ENCODE measurements at places on chromosomes 2 and 18.

DNA sequence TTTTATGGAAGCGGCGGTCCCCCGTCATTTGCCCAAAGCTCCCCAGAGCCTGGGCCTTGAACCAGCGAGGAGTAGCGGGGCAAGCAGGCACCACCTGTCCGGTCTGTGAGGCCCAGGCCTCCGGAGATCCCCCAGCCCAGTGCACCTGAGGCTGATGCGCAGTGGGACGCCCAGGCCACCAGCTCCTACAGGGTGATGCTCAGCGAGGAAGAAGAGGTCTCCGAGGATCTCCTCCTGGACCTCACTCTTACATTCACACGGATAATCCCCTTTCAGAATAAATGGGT is 220.2 kb downstream of the NDUFA10 start:
- no peak for DNase-seq

- DNase-seq = peak; percentile 72
Observed at GRCh38 chr2:128473175-128474035, 154.7 kb upstream of the HS6ST1 start.

GRCh38 chr2:208488686-208489564 is 82.3 kb downstream of the PTH2R start:
- no peak for DNase-seq

DNA sequence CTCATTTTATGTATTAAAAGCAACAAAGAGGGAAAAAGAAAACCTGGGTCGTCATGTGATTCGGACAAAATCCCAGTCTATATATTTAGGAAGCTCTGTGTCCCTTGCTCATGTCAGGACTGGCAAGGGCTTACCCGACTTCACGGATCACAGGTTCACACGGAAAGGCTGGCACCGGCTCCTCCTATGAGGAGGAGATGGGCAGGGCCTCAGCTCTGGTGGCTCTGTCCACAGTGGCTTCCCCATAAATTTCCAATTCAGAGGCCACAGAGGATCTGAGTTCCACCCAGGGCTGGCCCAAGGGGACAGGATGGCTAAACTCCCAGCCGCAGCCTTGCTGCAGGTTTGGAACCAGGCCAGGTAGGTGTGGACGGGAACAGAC is 186.8 kb downstream of the BCL2 start:
- DNase-seq = no peak

GRCh38 chr2:178221556-178221955 is 27.2 kb downstream of the OSBPL6 start:
- no peak for DNase-seq

DNA sequence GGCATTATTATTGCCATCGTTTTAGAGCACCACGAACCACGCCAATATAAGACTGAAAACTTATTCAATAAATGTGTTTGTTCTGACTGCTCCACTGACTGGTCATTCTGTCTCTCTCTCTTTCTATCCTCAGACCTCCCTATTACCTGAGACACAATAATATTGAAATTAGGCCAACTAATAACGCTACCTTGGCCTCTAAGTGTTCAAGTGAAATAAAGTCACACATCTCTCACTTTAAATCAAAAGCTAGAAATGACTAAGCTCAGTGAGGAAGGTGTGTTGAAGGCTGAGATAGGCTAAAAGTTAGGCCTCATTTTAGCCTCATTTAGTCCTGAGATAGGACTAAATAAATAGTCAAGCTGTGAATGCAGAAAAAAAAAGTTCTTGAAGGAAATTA is 38.8 kb downstream of the G6PC2 start:
- DNase-seq = no peak

GRCh38 chr2:74690571-74690970 is 36.5 kb downstream of the SEMA4F start:
- DNase-seq = no peak

DNA sequence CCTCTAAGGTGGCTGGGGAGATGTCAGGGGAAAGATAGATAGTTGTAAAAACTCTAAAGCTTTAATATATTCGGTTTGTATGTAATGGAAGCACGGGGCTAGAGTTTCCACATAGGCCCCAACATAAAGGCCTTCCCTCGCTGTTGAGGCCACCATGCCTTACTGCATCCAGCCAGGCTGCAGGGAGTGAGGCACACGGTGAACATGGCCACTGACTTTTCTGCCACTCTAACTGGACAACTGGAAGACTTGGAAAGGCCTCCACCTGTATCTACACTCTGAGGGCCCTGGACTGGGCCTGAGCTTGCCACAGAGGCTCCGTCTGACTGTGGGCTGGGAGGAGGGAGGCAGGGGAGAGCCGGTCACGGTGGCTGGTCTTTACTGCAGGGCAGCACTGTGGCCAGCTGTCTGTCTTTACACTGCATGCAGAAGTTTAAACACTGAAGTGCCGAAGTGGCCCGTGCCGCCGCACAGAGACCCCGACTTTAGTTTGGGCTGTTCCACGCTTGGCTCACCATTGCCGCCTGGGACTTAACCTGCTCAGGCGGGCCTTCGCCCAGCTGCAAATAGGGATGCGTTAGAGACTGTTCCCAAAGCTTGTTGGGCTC is 66.7 kb downstream of the EMILIN2 start:
- no peak for DNase-seq

DNA sequence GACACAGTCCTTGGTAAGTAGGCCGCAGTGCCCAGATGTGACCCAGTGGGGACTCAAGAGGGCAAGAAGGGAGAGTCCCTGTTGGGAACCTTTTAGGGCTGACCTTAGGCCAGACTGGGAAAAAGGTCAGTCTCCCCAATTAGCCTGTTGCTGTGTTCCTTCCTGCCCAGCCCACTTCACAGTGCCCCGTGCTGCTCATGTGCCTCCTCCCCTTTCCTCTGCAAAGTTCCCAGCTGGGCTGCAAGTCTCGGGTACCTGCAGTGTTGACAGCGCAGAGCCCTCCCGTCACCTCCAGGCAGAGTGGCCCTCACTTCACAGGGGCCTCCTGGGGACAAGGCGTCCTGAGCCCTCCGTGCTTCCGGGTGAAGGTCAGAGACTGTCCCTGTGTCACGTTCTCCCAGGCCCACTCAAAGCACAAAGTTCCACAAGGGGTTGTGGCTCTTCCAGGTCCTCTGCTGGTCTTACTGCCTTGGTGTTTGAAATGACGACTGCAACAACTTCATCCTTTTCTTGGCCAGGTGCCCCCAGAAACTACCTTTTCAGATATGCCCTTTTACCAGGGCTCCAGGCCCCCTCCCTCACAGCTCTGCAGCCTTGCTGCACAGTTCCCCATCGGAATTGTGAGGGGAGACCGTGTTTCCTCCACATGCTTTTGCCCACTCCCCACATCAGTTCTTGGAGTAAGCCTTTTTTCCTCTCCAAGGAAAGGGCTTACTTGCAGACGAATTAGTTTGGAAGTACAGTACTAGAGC is 225.8 kb downstream of the ALPK2 start:
- DNase-seq = no peak

- no peak for DNase-seq
Observed at GRCh38 chr2:222535477-222535876, 111.1 kb downstream of the SGPP2 start.

DNA sequence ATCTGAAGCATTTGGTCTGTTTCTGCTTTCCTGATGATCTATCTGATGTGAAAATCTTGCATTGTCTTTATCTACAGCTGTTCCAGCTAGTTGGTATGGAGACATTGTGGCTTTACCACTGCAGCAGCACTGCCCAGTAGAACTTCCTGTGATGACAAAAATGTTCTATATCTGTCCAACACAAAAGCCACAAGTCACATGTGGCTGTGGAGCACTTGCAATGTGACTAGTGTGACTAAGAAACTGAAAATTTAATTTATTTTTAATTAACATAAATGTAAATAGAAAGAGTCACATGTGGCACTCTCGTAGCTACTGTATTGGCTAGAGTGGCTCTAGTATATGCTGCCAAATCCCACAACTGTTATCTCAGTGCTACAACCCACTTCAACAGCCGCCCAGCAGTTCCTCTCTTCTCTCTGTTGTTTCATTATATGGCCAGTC is 425.7 kb downstream of the SETBP1 start:
- DNase-seq = no peak

- DNase-seq = peak; percentile 56
Observed at GRCh38 chr2:32627441-32627813, 423 bp upstream of the TTC27 start.

GRCh38 chr18:23291456-23292205 is 156.3 kb downstream of the CABLES1 start:
- DNase-seq = no peak

DNA sequence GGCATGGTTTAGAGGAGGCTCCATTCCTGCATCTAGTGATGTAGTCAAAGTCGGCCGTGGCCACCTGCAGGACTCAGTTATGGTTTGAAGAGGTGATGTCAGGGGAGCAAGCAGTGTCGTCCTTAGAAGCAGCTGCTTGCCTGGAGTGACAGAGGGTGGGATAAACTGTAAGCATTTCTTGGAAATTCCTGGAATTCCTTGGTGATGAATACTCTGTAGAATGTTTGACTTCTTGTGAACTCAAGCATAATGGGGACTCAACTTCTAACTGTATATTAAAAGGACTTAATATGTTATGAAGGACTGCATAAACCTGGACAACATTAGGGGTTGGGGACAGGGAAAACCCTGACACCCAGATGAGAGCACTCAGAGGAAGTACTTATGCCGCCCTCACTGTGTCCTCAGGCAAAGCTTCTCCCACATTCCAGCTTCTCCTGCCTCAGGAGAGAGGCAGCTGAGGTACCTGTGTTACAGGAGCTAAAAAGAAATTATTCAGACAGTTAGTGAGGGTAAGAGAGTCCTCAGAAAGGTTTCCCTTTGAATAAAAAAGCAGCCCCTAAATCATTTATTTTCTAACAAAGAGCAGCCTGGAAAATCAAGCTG is 459.9 kb upstream of the CELF4 start:
- no peak for DNase-seq

- DNase-seq = no peak
Observed at GRCh38 chr2:138421971-138422335, 79.6 kb upstream of the SPOPL start.

DNA sequence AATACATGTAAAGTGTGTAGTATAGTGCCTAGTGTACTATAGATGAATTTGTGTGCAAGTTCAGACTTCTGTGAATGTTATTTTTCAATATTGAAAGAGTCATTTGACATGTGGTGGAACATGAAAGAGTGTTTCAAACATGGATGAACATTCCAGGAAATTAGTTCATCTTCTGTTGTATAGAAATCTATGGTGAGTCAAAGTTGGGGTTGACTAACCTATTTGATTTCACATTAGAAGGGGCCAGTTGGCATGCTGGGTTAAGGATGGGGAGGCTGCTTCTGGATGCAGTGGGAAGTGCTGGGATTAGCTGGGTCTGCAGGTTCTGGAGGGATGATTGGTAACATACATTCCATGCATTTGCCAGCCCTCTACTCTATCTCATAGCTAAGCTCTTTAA is 50.6 kb downstream of the LYPD6B start:
- no peak for DNase-seq

GRCh38 chr18:69261406-69261805 is 139.3 kb upstream of the DOK6 start:
- DNase-seq = no peak

GRCh38 chr2:81196933-81197628 is 892.5 kb upstream of the LRRTM1 start:
- no peak for DNase-seq

- no peak for DNase-seq
Observed at GRCh38 chr2:38685116-38685735, 19.3 kb downstream of the GALM start.

GRCh38 chr2:100518801-100519200 is 44.0 kb upstream of the PDCL3 start:
- no peak for DNase-seq

GRCh38 chr2:159539701-159540100 is 76.6 kb downstream of the BAZ2B start:
- DNase-seq = no peak

DNA sequence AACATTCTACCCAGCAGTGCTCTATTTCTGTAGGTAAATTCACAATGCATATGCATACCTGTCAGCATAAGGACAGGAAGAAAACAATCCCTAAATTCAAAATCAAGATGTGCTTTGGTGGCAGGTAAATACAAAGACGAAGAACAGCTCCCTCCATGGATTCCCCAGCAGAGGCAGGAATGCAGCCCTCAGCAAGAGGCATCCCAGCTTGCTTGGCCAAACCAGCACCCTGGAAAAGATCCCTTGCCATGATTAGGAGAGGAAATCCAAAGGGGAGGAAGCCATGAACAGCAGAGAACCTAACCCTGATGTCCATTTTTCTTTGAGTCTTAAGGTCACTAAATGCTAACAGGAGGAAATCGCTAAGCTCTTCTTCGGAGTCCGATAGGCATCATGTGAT is 91.2 kb downstream of the KCTD1 start:
- no peak for DNase-seq

- DNase-seq = peak; percentile 50
Observed at GRCh38 chr2:17752892-17753802, 463 bp downstream of the SMC6 start.

GRCh38 chr18:79108549-79109215 is 39.5 kb downstream of the ATP9B start:
- DNase-seq = no peak

- DNase-seq = no peak
Observed at GRCh38 chr2:3108105-3108504, 269.5 kb downstream of the EIPR1 start.

DNA sequence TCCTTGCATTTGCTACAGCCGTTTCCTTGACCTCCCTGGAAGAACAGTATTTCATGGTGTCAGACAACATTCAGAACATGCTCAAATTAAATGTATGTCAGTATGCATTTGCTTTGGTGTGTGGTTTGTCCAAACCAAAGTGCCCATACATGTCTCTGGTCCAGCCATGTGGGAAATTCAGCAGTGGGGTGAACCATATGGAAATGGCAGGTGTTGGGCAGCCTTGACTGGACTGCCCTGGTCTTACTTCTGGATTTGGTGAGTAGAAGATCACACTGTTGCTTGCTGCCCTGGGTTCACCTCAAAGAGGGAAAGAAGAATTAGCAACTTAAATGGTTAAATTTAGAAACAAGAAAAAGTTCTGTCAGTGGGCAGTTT is 84.5 kb downstream of the MSH2 start:
- DNase-seq = no peak

- no peak for DNase-seq
Observed at GRCh38 chr2:188327518-188328213, 36.0 kb downstream of the GULP1 start.

- DNase-seq = peak; percentile 61
Observed at GRCh38 chr2:226031647-226032501, 632.4 kb downstream of the NYAP2 start.

DNA sequence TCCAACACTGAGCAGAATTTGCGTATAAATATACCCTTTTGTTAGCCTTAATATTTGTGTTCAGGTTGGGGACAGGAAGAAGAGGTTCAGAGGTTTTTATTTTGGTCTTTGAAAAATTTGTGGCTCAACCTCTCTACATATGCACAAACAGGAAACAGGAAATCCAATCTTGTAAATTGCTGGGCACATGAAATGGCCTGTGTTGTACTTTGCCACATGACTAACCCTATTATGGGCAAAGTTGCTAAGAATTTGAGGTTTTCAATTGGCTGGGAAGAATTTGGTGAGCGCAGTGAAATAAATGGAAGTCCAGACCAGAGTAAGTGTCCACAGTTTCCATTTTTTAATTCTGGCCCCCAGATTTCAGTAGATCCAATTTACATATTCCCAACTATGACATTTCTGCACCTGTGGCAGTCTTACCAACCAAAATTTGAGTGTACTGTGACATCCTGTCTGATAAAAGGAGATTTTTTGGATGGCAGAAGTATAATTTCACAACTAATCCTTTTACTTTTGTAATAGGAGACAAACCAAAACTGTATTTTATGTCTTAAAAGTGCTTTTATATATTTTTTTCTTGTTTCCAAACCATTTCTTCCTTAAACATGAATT is 63.6 kb downstream of the COX7A2L start:
- no peak for DNase-seq
